ENCODE measurements at places on chromosomes 12 and 14.

- DNase-seq: no peak
These were observed 29.3 kb downstream of the DIO3 start for GRCh38 chr14:101590616-101591015.

DNA sequence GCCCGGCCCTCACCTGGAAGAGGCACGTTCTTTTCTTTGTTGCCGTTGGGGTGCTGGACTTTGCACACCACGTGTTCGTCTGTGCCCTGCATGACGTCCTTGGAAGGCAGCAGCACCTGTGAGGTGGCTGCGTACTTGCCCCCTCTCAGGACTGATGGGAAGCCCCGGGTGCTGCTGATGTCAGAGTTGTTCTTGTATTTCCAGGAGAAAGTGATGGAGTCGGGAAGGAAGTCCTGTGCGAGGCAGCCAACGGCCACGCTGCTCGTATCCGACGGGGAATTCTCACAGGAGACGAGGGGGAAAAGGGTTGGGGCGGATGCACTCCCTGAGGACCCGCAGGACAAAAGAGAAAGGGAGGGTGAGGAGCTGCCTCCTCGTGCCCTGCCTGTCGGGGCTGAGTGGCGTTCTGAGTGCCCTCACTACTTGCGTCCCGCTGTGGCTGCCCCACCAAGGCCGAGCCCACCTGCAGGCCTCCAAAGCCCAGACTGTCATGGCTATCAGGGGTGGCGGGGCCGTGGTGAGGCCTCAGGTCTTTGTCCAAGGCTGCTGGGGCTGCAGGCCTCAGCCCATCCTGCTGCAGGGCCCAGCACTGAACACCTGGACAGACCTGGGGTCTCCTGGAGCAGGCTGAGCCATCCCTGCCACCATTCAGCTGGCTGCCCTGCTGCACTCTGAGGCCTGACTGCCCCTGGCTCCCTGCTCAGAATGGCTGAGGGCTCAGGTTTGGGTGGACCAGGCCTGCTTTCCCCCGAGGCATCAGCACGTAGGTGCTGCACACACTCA is 329.7 kb downstream of the TMEM121 start:
- DNase-seq: no peak

DNA sequence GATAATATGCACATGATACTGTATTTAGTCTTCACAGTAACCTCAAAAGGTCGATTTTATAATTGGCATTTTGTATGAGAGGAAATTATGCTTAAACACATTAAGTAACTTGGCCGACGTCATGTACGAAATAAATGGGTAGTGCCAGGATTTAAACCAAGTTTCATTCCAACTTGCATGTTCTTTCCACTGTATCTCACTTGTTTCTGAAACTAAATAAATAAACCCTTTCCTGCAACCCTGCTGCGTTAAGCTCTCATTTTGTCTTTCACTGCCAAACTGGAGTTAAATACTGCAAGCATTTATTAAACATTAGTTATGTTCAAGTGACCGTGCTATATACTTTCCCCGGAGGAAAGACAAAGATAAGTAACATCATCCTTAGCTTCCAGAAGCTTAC is 293.9 kb upstream of the PRKD1 start:
- no peak for DNase-seq

- DNase-seq: no peak
These were observed 68.3 kb downstream of the LLPH start for GRCh38 chr12:66062290-66062625.

DNA sequence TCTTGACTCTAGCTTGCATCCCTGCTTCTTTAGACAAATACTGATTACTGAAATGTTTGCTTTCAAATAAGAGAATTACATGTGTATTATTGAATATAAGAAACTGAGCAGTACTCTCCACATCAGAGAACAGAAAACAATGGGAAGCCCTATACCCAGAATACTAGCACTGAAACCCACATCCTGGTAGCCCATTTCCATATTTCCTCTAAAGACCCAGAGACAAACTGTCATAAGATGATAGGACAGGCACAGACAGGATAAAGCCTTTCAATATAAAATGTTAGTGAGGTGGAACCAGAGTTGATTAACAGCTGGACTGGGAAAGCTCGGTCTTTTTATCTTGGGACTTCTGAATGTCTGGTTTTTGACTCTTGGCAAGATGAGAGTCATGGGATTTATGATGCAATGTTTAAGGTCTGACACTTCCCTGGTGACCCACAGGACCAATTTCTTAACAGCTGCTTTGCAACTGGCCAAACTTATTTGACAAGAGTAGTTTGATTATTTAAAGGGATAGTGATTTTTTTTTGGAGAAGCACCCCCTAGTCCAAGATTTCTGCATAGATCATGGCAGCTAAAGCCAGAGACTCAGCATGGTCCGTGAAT is 166.9 kb upstream of the ATXN7L3B start:
- no peak for DNase-seq

All from GM06990 (cell line).